Stimulated activated CD4-positive, alpha-beta T cell treated with anti-CD3 and anti-CD28 coated beads, Interleukin-1b, Interleukin-23, amount 100 ng/mL, for 4 hours (primary cell): ENCODE measurements at places on chromosomes 5 and 9.

DNA sequence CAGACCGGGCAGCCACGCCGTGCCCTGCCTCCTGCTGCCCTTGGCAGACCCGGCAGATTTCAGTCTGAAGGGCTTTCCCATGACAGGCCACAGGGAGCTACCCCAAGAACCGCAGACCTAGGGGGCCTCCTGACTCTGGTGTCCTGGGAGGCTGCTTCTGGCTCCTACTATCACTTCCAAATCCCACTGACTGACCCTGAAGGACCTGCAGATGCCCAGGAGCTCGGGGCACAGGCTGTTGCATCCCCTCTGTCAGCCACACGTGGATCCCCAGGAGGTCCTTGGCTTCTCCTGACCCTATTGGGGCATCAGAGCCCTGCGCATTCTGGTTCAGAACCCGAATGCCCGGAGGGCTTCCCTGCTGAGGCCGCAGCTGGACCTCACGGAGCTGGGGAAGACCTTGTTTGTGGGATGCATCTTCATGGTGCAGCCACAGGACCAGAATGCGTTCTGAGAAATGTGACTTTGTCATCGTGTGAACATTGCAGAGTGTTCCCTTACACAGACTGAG lies 81.3 kb upstream of the IRX4 start:
- DNase-seq, result no peak

DNA sequence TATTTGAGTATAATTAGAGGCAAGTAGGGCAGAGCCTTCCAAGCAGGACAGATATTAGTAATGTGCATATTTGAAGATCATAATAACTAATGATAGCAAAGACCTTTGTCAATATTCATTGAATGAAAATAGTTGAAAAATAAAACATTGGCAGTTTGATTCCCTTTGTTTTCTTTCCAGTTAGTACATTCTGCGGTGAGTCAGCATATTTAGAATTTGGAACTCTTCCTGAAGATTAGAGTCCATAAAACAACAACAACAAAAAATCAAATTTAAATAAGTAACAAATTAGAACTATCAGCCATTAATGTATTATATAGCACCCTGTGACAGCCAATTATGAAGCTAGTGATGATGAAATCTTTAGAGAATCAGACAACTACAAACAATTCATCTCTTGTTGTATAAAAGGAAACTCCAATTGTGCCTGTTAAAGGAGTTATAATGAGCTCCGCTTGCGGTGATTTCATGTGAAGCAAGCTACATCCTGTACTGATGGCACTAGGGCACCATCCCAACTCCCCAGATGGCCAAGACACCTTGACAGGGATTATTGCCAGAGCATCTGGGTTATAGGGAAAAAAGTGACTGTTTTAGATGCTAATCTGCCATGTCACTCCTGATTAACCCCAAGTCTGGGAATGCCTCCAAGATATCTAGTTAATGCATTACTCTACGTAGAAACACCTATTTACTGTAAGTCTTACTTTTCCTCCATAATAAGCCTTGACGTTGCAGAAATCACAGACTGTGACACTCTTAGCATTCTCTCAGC lies 6.8 kb downstream of the IFNA8 start:
- no peak for DNase-seq

DNA sequence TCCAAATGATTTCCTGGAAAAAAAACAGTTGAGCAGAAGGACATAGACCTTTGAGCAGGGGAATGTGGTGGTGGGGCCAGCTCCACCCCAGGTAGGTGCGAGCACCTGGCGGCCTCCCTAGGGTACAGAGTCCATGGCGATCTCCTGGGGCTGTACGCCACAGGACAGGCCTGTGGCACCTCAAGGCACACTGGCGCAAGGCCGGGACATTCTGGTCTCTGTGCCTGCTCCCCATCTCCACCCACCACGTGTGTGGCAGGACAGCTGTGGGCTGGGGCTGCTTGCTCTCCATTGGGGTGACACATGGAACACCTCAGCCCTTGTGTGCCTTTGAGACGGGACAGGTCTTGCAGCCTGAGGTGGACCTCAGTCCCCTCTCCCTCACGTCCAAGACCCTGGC lies 25.2 kb downstream of the WNK2 start:
- DNase-seq, result no peak

DNA sequence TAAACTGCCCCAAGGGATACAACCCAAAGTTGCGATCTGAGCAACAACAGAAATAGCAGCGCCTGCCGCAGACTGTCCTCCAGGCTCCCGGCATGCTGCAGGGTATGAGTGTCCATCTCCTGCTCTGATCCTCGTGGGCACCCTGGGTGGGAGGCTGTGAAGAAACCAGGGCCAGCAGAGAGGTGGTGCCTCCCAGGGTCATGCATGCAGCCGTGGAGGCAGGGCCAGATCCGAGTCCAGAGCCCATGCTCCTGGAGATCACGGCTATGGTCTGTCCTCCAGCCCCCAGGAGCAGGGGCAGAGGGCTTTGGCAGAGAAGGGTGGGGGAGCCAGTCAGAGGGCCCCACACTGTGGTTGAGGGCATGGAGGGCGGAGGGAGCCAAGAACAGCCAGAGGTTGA lies 29.0 kb downstream of the HRH2 start:
- no peak for DNase-seq

DNA sequence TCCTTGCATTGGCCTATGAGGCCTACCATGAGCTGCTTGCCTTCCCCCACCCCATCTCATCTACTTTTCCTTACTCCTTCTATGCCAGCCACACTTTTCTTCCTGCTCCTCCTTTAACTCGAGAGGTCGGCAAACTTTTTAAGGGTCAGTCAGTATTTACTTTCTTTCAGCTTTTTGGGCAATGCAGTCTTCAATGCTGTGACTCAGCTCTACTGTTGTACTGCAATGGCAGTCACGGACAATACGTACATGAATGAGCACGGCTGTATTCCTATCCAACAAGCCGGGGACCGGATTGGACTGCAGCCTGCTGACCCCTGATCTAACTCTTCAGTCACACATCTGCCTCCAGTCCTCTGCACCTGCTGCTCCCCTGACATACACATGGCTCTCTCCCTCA lies 602 bp upstream of the ACTL7A start:
- DNase-seq, result no peak

- no peak for DNase-seq
These were observed 62.9 kb upstream of the BARX1 start for GRCh38 chr9:94017939-94018531.

DNA sequence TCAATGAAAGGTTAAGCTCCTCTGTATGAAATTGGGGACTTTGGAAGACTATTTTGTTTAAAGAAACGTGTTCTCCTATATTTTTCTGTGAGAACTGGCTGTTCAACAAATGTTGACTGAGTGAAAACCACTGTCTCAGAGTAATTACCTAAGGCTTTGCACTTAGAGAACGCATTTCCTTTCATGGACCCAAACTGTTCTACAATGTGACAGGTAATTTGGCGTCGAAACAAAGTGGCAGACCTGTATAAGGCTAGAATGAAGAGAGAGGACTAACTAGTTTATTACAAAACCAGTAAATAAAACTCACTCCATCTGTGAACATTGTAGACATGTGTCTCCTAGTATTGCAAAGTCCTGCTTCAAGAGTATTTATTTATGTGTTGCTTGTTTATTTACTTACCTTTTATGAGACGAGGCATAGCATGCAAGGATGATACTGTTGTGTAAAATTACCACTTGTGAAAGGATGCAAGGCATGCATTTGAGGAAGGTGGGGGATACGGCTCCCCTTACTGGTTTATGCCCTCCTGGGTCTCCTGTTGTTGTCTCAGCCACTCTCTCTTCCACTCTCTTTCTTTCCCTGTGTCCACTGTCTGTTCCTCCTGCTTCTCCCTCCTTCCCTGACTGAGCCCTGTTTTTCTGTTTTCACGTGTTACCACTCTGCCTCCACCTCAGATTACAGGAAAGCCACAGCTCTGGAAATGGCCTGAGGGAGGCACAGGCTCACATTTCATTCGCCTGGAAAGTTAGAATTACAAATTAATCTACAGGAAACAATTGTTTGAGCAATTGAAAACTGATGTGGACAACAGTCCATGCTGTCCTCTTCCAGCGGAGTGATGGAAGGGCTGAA lies 444.0 kb upstream of the ZNF608 start:
- DNase-seq, result no peak
